CD4-positive, alpha-beta T cell treated with Interleukin-17A for 1 hour (primary cell): ENCODE measurements at places on chromosomes 5 and 9.

DNA sequence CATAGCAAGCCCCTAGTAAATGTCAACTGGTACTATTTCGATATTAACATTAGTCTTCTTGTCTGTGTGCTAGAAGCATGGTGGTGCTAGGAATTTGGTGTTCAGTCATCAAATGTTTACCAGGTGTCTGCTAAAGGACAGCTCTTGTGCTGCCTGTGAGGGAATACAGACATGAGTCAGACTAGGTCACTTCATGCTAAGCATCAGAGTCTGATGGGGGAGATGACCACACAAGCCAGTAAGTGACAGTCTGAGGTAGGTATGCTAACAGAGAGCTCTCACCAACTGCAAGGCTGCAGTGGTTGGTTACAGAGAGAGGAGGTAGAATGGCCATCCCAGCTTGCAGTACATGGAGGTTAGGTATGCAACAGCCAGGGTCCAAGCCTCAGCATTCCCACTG lies 320.9 kb downstream of the CDK5RAP2 start:
- DNase-seq = no peak

- DNase-seq = no peak
Measured at GRCh38 chr5:17805227-17805825, 171.1 kb downstream of the TAF11L14 start.

- no peak for DNase-seq
Measured at GRCh38 chr5:152335461-152335860, 69.6 kb downstream of the NMUR2 start.

DNA sequence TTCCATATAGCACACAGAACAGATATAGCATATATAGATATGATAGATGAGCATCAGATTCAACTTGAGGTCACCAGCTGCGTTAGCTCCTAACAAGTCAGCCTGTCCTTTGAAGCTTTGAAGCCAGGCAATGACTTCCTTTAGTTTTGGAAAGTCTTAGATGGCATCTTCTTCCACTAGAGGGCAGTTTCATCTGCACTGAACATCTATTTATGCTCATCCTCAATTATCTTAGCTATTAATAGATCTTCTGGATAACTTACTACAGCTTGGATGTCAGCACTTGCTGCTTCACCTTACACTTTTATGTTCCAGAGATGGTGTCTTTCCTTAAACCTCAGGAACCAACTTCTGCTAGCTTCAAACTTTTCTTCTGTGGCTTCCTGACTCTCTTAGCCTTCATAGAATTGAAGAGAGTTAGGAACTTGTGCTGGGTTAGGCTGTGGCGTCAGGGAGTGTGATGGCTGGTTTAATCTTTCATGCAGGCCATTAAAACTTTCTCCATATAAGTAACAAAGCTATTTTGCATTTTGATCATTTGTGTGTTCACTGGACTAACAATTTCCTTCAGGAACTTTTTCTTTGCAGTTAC lies 1401.4 kb downstream of the EFNA5 start:
- DNase-seq = no peak

GRCh38 chr5:109584986-109585599 lies 104.6 kb upstream of the MAN2A1 start:
- DNase-seq = no peak

GRCh38 chr5:44568519-44568918 lies 179.3 kb upstream of the FGF10 start:
- DNase-seq = no peak

GRCh38 chr9:134182554-134183085 lies 18.3 kb upstream of the RNU6ATAC start:
- DNase-seq = peak; percentile 16

GRCh38 chr9:70435948-70436347 lies 21.5 kb upstream of the KLF9 start:
- no peak for DNase-seq

DNA sequence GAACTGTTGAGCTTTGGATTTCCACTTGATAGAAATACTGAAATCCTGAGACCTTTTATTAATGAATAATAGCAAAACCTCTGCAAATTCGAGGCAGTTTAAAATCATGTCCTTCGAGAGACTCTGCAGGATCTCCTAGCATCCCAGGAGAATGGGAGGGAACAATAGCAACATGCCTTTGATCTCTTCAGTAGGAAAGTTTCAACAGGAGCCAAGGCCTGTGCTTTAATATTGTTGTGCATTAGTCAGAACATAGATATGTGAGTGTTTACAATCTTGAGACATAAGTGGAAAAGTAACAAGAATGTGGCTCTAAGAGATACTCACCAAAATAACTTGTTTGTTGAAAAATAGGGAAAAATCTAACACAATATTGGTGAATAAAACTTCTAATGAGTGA lies 83.3 kb upstream of the LHFPL2 start:
- DNase-seq = no peak

DNA sequence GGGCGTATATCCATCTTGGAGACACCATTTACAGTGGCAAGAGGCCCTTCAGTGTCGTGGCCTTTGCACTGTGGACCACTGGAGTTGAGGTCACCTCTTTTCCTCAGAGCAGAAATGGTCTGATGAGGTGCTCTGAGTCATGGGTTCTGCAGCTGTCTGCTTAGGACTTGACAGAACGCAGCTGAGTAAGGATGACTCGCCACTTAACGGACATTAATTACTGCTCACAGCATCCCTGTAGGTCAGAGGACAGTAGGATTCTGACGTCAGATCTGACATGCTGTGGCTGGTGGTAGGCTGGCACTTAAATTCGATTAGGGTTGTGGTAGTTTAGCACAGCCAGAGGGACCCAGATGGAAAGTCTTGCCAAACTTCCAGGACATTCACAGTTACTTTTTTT lies 479.4 kb downstream of the DMAC1 start:
- DNase-seq = no peak

DNA sequence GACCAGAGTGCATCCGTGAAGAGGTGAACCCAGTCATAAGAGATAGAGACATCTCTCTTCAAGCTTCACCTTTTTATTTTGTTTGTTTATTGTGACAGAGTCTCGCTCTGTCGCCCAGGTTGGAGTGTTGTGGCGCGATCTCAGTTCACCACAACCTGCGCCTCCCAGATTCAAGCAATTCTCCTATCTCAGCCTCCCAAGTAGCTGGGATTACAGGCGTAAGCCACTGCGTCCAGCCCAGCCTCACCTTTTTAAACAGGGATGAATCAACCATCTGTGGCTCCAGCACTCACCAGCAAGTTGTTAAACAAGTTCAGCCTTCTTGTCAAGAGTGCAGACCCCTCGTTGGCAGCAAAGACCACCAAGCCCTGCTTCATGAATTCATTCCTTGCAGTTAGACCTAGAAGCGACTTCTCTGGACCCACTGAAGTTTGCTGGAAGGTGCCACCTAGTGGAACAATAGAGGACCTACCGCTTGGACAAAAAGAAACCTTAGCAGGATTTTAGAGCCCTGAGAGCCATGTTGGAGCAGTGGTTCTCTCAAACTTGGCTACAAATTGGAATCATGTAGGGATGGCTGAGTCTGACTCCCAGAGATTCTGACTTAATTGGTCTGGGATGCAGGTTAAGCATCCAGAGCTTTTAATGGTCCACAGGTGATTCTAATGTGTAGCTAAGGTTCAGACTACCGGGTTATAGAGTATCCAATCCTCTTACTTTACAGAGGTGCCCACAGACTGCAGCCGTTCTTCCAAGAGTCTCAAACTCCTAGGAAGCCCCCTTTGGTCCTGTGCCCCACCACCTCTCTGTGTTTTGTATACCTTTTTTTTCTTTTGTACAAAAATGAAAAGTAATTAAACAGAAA lies 10.5 kb upstream of the GALNT10 start:
- DNase-seq = peak; percentile 71

GRCh38 chr5:133996683-133997252 lies 8.0 kb downstream of the VDAC1 start:
- DNase-seq = peak; percentile 28

- DNase-seq = no peak
Measured at GRCh38 chr5:158450751-158451171, 591.8 kb upstream of the CLINT1 start.

GRCh38 chr9:15778861-15779260 lies 226.0 kb downstream of the CCDC171 start:
- DNase-seq = no peak

- DNase-seq = no peak
Measured at GRCh38 chr9:18849890-18850677, 182.9 kb downstream of the SAXO1 start.

DNA sequence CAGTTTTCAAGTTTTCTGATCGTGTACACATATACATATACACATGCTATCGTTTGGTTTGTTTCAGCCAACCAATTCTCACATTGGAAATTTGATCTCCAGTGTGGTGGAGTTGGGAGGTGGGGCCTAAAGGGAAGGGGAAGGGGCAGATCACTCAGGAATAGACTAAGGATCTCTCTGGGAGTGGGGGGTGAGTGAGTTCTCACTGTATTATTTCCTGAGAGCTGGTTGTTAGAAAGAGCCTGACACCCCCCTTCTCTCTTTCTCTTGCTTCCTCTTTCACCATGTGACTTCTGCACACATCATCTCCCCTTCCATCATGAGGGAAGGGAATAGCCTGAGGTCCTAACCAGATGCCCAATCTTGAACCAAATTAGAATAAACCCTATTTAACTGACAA lies 551.7 kb downstream of the MAT2B start:
- DNase-seq = no peak

- no peak for DNase-seq
Measured at GRCh38 chr9:87109851-87110250, 162.5 kb upstream of the GAS1 start.

DNA sequence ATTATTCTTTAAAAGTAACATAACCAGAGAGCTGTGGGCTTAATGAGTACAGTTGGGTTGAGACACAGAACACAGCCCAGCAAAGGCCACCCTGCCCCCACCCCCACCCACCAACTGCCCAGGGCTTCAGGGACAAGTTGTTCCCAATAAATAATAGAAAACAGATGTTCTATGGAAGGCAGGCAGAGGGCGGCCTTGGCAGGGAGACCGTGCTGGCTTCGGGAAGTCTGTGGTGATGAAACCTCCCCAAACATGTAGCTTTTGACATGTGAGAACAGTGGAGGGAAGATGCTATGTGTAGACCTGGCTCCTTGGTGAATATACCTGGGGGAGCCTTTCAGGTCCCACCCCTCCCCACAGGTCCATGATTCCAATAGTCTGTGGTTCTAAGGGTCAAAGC lies 10.0 kb downstream of the TRAF1 start:
- no peak for DNase-seq

GRCh38 chr9:7273575-7273974 lies 515.8 kb downstream of the KDM4C start:
- no peak for DNase-seq

- no peak for DNase-seq
Measured at GRCh38 chr5:83026516-83026915, 50.7 kb downstream of the TMEM167A start.

DNA sequence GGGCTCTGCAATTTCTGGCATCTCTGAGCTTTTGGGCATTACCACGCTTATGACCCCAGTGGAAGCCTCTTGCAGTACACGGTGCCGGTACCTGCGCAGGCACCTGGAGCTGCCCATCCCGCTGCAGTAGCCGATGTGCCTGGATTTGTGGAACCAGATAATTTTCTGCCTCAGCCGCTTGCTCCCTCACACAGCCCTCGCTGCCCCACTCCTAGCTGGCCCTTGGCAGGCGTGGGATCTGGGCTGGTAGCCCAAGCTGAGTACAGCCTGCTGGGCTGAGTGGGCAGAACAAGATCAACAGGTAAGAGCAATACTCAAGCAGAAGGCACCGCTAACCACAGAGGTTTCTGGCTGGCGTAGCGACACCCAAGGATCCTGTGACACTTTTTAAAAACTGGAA lies 1808.8 kb upstream of the ACO1 start:
- no peak for DNase-seq

- no peak for DNase-seq
Measured at GRCh38 chr9:80504601-80505230, 933.0 kb downstream of the TLE4 start.

- DNase-seq = peak; percentile 8
Measured at GRCh38 chr9:90815183-90815943, 13.7 kb downstream of the SYK start.

- DNase-seq = no peak
Measured at GRCh38 chr5:32690153-32690552, 21.0 kb upstream of the NPR3 start.

- DNase-seq = peak; percentile 61
Measured at GRCh38 chr9:84397151-84397728, 56.7 kb upstream of the SLC28A3 start.

- DNase-seq = no peak
Measured at GRCh38 chr5:146754621-146755020, 123.9 kb downstream of the PPP2R2B start.

DNA sequence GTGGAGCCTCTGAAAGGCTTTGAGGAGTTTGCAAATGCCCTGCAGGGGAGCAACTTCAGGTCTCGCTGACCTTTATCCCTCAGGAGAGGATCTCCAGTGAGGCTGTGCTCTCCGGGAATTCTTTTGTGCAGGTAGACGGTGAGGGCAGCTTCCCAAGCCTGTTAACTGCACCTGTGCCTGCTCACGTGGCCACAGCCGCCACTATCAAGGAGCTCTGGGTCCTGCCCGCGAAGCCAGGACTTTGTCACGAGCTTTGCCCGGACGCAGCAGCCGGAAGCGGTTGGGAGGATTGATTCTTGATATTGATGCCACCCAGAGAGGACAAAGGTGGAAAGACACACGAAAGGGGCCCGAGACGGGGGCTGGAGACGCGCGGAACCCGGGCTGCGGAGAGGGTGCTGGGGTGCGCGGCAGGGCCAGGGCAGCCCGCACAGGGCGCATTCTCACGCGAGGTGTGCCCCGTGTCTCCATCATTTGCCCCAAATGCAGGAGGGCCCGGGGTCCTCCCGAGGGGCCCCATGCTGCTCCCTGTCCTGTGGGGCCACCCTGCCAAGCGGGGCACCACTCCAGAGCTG lies 18.2 kb downstream of the SLC9A3 start:
- no peak for DNase-seq

DNA sequence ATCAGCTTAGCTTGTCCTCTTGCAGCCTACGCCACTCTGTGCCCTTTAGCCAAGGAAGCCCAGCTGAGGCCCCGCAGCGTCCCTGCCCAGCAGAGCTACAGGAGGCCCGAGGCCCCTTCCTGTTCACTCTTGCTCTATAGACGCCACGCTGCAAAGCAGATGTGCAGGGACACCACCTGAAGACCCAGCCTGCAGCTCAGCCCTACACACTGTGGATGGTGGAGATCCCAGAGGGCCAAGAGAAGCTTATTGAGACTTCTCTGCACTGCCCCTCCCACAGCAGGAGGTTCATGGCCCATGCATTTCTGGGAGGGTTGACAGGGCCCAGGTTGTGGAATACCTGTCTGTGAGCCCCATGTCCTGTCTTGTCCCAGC lies 33.6 kb downstream of the IRF1 start:
- no peak for DNase-seq

DNA sequence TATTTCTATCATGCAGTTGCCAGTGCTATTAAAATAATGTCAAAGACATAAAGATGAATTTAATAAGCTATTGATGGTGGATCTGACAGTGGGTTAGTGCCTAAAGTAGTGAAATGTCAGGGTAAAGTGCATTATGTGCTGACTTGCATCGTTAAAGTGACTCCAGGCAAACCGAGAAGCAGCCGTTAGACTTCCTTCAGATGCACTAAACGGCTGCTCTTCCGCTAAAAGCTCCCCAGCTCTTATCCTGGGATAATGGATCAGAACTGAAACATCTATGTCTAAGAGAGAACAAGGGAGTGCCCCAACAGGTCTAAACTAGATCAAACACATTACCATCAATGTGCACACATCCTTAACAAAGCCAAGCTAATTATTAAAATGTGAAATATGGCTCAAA lies 468.2 kb downstream of the NTRK2 start:
- no peak for DNase-seq

GRCh38 chr5:64506567-64507263 lies 900 bp downstream of the RGS7BP start:
- DNase-seq = no peak
